ENCODE measurements at places on chromosomes 11 and 22.
A peak's percentile ranks its signal among the peaks of the same experiment; 100 is the strongest.

DNA sequence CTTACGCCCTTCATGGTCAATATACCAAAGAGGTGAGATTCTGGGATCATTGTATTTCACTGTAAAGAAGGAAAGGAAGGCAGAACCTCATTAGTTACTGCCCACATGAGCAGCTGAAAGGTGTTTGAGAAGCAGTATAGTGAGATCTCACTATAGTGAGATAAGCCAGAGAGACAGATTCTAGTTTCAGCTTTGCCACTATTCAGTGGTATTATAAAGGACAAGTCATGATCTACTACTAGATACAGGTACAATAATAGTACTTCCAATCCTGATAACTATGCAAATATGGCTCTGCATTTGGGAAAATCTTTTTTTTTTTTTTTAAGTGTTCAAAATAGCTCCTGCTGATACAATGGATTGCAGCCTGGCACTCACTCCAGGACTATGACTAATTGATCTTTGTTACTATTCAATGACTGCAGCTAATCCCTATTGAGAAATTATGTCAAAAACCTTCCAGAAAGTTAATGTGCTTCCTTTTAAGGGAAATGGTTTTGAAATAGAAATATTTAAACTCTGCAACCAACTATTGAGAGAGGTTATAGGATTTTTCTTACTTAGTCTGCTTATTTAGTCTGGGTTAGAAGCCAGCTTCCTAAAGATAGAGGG is 8.3 kb upstream of the DLAT start:
- DNase-seq: peak; percentile 21

- no peak for DNase-seq
Measured at GRCh38 chr11:70072861-70073755, 5.0 kb upstream of the ANO1 start.

DNA sequence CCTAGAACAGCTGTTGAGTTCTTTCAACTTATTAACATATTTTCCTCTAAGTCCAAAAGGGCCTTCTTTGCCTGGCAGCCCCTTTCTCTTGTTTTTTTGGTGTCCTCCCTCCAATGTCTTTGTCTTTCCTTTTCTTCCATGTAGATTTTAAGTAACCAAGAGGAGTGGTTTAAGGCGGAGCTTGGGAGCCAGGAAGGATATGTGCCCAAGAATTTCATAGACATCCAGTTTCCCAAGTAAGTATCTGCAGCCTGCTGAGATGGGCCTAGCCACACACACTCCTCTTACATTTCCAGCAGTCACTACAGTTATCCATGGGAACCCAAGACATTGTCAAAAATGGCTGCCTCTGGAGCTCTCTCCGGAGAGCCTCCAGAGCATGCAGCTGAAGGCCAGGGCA is 4.5 kb upstream of the TMA7B start:
- DNase-seq: no peak

- DNase-seq: peak; percentile 14
Measured at GRCh38 chr11:8905528-8906165, 5.3 kb upstream of the AKIP1 start.

GRCh38 chr11:107961480-107961879 is 33.2 kb downstream of the RAB39A start:
- no peak for DNase-seq

DNA sequence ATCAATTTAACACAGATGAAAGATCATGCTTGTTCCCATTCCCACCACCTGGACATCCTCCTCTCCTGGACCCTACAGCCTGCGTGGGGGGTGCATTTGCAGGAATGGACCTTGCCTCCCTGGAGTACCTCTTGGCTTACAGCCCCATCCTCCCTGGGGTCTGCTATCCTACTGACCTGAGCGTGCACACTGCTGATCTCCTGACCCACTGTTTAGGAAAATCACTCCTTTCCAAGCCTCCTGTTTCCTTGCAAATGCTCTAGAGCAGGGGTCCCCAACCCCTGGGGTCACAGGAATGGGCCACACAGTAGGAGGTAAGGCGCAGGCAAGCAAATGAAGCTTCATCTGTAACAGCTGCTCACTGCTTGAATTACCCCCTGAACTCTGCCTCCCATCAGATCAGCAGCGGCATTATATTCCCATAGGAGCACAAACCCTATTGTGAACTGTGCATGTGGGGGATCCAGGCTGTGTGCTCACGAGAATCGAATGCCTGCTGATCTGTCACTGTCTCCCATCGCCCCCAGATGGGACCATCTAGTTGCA is 88.2 kb upstream of the SEPTIN5 start:
- no peak for DNase-seq

- no peak for DNase-seq
Measured at GRCh38 chr11:61996933-61997332, 29.5 kb upstream of the FTH1 start.

DNA sequence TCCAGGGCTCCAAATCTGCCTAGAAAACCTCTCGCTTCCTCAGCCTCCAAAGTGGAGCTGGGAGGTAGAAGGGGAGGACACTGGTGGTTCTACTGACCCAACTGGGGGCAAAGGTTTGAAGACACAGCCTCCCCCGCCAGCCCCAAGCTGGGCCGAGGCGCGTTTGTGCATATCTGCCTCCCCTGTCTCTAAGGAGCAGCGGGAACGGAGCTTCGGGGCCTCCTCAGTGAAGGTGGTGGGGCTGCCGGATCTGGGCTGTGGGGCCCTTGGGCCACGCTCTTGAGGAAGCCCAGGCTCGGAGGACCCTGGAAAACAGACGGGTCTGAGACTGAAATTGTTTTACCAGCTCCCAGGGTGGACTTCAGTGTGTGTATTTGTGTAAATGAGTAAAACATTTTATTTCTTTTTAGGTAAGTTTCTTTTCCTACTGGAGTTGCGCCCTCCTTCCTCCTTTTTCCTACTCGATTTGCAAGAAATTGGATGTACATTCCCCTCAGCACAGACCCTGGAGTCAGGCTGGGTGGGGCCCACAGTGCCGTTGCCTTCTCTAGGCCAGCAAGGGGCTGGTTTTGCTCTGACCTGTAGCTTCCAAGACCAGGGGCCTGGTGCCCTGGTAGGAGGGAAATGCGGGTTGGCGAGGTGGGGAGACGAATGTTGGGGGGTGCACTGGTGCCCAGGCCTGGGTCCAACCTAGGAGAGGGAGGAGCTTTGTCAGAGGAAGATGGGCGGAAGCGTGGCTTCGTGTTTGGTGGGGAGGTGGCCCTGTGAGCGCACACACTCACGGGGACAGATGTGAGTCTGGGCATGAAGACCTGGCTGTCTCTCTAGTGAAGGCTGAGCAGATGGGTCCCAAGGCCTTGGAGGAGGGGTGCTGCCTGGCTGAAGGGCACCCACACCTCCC is 50.6 kb downstream of the ST14 start:
- no peak for DNase-seq

DNA sequence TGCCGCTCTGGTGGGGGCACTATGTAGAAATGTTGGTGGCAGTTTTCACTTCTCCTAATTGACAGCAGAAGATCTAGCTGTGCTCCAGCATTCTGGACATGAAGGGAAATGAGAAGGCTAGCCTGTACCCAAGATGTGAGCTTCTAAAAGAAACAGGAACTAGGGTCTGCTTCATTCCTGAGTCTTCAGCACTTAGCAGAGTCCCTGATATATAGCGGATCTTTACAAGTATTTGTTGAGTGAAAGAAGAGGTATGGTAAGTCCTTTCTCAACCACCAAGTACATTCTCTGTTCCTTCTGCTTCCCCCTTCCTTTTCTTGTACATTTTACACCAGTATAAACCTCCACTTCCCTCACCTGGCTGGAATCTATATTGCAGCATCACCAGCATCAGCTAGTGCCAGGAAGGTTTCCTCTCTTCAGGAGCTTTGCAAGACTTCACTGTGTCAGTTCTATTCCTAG is 408.3 kb upstream of the CADM1 start:
- peak; percentile 67 for DNase-seq

DNA sequence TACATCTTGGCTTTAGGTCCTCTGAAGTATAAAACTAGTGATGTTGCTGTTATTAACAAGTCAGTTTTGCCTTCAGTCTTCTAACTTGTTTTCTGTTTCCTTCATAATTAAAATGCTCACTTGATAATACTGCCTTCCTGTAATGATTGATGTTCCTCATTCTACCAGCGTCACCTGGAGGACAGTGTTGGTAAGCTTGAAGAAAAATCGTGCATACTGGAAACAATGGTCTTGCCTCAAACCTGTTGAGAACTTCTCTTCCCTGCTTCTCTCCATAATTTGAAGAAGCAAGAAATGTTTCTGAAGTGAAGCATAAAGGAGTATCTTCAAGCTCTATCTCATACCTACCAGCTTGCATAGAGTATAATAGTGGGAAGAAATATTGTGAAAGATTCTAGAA is 3.0 kb downstream of the YWHAH start:
- peak; percentile 49 for DNase-seq

GRCh38 chr11:122902951-122903350 is 20.4 kb downstream of the JHY start:
- no peak for DNase-seq

- no peak for DNase-seq
Measured at GRCh38 chr22:20738394-20739089, 35.4 kb upstream of the SERPIND1 start.

GRCh38 chr11:36257351-36257750 is 31.9 kb downstream of the COMMD9 start:
- DNase-seq: peak; percentile 81

- peak; percentile 73 for DNase-seq
Measured at GRCh38 chr11:111538407-111539114, 2.0 kb upstream of the LAYN start.

- peak; percentile 27 for DNase-seq
Measured at GRCh38 chr22:21051831-21052400, 6.2 kb downstream of the LRRC74B start.

DNA sequence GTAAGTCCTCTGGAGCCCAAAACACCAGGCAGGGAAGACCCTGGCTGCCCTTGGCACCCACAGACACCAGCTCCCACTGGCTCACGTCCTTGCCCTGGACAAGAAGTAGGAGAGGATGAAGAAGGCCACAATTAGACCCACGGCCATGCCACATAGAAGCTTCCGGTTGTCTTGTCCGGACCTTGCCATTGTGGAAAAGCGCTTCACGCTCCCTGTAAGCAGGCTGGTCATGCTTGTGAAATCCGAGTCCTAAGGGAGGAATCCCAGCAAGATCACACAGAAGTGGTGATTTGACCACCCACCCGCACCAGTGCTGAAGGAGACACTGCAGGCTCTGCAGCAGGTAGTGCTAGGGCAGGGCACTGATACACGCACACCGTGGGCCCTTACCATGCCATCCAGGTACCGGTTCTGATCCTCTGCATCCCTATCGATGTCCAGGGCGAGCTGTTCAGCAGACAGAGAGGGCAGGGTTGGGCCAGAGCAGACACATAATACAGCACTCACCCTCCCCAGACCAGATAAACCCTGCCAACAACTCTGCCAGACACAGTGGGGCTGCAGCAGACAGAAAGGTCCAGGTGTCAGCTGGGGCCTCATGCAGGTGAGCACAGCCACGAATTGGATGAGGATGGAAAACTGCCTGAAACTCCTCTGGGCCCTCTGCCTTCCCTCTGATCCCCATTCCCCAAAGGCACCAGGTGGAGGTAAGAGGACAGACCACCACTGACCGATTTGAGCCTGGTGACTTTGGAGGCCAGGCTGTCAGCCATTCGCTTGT is 1.8 kb downstream of the BET1L start:
- DNase-seq: no peak

- DNase-seq: peak; percentile 59
Measured at GRCh38 chr11:15146271-15147003, 31.7 kb downstream of the INSC start.

DNA sequence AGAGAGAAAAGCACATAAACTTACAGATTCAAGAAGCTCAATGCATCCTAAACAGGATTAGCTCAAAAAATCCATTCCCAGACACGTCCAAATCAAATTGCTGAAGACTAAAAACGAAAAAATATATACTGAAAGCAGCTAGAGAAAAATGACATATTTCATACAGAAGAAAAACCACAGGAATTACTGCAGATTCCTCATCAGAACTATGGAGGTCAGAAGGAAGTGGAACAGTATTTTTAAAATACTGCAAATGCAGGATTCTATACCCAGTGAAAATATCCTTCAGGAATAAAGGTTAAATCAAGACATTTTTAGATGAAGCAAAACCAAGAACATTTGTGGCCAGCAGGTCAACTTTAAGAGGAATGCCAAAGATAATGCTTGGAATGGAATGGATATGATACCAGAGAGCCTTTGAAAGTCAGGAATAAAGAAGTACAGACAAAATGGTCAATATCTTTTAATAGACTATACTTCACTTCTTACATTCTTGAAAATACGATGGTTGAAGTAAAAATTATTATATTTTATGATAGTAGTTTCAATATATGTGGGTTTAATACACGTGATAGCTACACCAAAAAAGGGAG is 352.9 kb downstream of the CTTN start:
- DNase-seq: no peak

DNA sequence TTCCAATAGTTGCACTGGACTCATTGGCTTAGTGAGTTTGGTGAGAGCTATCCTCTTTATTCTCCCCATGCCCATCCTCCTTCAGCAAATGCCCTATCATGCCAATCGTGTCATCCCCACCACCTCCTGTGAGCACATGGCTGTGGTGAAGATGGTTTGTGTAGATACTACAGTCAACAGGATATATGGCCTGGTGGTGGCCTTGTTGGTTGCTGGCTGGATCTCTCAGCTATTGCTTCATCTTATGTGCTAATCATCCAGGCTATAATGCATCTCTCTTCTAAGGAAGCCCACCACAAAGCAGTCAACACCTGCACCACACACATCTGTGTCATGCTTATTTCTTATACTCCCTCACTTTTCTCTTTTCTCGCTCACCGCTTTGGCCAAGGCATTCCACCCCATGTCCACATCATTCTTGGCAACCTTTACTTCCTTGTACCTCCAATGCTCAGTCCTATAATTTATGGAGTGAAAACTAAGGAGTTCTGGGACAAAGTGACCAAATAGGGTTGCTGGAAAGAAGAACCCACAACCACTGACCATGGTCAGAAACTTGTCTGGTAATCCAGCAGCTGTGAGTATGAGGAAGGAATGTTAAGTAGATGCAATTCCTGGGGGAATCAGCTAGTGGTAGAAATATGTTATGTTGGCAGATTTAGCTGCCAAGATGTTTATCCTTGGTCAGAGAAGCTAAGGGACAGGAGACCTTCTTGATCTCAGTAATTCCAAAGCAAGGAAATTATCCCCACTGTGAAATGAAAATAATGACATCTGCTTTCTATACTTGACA is 16.3 kb upstream of the OR56B1 start:
- DNase-seq: no peak

- no peak for DNase-seq
Measured at GRCh38 chr11:104905271-104905670, 7.0 kb upstream of the CASP12 start.

GRCh38 chr11:34823639-34824038 is 92.5 kb downstream of the APIP start:
- DNase-seq: no peak
